Kidney epithelial cell (primary cell): ENCODE measurements at places on chromosomes 16 and 17.

- DNase-seq: no peak
Measured at GRCh38 chr16:58511933-58512815, 3.1 kb upstream of the SETD6 start.

DNA sequence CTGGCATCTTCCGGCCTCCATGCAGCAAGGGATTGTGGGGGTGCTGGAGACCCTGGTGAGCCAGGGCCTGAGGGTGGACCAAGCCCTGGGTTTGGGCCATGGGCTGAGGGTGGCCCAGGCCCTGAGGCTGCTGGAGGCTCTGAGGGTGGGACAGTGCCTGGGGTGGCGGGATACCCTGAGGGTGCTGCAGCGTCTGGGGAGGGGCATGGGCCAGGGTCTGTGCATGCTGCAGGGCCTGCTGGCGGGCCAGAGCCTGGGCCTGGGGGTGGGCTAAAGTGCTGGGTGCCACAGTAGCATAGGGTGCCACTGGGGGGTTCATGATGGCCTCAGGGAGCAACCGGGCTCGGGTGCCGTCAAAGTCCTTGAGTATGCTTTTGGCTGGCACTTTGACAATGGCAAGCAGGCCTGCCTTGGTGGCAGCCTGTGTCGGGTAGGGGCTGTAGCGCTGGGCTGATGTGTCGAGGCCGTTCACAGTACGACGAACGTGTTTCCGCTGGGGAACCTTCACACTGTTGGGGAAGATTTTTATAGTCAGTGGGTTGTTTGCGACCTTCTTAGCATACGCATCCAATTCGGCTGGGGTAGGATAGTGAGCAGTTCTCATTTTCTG is 15.6 kb downstream of the TRAF4 start:
- DNase-seq: no peak

- DNase-seq: no peak
Measured at GRCh38 chr17:74769856-74770497, 6.2 kb downstream of the NAT9 start.

GRCh38 chr17:289409-289808 is 63.2 kb downstream of the RPH3AL start:
- DNase-seq: no peak

DNA sequence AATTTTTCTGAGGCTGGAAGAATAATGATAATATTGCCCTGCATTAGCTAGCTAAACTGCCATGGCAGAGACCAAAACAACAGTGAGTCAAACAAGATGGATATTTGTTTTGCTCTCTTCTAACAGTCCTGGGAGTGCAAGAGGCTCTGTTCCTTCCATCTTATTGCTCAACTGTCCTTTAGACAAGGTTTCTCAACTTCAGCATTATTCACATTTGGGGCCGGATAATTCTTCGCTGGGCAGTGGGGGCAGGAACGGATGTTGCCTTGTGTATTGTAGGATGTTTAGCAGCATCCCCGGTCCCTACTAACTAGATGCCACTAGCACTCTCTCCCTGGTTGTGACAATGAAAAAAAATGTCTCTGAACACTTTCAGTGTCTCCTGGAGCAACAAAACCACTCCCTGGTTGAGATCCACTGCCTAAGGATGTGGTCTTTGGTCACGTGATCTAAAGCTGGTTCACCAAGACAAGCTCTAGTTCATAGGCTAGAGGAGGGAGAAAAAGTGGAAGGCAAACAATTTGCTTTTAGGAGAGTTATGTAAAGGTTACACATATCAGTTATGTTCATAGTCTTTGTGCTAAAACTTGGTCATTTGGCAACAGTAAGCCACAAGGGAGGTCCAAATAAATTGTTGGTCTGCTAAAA is 144.4 kb downstream of the PCTP start:
- no peak for DNase-seq

DNA sequence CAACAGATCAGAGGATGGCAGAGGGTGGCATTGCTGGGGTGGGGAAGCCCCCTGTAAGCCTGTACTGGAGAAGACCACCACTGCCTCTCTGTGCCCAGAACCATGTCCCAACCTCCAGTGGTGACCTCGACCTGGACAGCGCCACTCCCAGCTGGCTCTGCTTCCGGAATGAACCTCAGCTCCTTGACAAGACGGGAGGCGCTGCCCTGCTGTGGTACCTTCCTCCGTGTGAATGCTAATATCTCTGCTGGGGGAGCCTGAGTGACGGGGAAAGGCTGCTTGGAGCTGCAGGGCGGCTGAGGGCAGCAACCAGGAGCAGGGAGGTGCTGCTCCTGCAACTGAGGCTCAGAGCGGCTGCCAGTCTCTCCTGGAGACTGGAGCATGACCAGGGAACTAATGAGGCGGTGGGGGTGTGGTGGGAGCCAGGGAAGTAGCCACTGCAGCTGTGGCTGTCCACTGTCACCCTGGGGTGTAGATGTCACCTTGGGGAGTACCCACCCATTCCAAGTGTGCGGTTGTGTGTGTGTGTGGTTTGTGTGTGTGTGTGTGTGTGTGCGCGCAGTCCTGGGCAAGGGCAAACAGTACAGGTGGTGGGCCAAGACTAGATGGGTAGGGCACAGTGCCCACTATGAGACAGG is 6.2 kb downstream of the PRCD start:
- no peak for DNase-seq

GRCh38 chr16:69607674-69608073 is 41.9 kb downstream of the NFAT5 start:
- no peak for DNase-seq

DNA sequence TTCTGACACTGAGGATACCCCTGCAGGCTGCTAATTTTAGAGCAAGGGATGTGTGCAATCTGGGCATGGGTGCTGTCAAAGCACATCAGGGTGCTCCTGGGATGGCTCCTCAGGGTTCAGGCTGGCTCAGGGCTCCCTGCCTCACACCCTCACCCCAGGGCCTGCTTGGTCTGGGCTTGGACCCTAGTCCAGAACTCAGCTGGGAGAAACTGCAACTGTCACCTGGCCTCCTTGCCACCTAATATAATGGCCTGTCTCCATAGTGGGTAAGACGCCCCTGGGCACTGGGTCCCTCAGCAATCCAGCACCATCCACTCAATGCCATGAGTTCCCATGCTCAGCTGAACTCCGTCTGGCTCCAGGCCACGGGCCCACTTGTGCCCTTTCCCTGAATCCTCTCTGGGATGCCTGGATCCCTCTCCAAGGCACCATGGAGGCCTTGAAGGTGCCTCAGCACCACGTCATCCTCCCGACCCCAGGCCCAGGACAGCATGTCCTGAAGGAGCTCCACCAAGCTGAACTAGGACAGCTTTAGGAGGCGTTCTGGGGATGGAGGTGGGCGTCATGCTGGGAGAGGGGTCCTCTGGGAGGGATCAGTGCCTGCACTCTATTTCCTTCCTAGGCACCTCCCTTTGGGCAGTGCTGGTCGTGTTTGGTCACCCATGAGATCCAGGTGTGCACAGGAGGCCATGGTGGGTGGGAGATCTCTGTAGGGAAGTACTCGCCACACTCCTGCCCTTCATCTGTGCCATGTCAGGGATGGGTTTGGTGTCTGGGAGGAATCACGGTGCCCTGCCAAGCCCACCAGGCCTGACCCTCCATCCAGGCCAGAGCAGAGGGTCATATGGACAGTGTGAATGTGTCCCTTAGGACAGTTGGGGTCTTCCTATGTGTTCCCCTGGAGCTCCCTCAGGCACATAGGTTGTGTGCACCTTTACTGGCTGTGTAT is 1688.4 kb downstream of the TP53TG3F start:
- no peak for DNase-seq

GRCh38 chr16:4826526-4826925 is 20.6 kb downstream of the GLYR1 start:
- DNase-seq: no peak

- no peak for DNase-seq
Measured at GRCh38 chr16:82031116-82032084, 3.7 kb upstream of the HSD17B2 start.

- DNase-seq: no peak
Measured at GRCh38 chr17:7932483-7932891, 481 bp downstream of the CNTROB start.

- no peak for DNase-seq
Measured at GRCh38 chr16:81774348-81774747, 4.7 kb upstream of the PLCG2 start.

DNA sequence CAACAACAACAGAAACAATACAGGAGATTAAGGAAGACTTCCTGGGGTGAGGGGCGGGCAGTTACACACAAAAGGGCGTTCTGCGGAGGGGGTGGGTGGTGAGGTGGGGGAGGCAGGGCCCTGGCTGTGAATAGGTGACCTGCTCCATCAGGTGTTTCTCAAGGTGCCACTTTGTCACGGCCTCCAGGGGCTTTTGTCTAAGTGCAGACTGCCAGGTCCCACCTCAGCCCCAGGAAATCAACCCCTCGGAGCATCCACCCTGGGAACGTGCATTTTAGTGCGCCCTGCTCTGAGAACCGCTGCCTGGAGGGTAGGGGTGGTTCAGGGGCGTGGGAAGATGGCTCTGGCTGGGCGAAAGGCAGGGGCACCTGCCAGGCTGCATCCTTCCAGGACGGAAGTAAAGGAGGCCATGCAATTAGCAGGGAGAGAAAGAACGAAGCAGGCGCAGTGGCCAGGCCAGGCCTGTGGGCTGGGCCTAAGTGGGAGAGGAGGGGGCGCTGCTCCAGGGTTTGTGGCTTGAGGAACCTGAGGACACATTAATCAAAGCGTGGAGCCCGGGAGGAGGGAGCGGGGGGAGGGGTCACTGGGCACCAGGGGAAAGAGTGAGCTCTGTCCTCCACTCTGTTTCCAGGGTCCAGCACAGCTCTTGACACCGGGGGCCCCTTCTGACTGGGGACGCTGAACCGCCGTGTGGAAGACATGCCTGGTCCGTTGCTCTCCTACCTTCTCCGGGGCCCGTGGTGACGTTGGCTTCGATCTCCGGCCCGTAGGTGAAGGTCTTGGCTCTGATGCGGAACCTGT is 49.4 kb upstream of the CDC42EP4 start:
- no peak for DNase-seq

- DNase-seq: no peak
Measured at GRCh38 chr16:2881783-2882649, 999 bp upstream of the FLYWCH2 start.

- DNase-seq: no peak
Measured at GRCh38 chr16:88113545-88114045, 162.4 kb downstream of the BANP start.

GRCh38 chr17:31067691-31068184 is 27.0 kb upstream of the NF1 start:
- no peak for DNase-seq

DNA sequence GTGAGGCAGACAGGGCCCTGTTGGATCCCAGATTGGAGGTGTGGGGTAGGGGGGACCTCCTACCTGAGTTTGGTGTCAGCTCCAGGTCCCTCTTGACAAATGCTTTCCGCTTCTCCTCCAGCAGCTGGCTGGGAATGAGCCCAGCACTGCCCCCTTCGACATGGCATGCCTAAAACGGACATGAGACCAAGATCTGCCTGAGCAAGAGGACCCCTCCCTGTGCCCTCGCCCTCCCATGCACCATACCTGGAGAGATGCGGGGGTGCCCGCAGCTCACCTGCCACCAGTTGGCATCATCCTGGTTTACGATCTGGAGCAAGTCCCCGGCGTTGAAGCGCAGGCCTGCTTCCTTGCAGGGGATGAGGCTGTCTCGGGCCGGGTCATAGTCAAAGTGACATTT is 26.2 kb downstream of the MPP2 start:
- DNase-seq: no peak

DNA sequence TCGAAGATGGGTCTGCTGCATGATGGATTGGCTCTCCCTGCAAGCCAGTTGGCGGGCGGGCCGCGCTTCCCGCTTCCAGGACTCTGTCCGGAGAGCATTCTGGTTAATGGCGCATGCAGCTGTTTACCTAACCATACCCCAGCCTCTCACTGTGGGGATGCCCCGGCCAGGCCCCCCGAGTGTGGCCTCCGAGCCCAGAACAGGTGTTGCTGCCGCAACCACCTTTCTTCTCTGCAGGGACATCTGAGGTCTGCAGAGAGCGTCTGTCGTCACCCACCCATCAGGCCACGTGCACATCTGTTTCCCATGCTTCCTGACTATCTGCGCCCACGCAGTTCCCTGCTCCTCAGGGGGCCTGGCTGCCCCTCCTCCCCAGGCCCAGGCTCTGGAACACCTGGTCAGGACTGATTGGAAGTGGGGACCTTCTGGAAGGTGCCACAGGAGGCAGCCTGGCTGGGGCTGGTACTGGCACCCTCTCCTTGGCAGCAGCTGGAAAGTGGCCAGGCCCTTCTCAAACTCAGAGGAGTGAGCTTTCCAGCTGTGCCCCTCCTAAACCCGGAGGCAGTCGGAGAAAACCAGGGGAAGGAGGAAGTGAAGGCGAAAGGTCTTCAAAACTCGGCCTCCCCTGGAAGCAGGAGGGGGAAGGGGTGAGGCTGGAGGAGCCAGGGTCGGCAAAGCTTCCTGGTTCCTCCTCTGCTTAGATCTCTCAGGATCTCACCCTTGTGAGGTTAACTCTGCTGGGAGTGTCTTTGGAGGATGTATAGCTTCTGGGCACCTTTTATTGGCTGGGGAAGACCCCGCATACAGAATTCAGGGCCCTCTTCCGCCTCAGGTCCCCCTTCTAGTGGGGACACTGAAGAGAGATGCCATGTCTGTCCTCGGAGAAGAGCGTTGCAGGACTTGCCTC is 64.5 kb upstream of the CIBAR2 start:
- DNase-seq: no peak

- no peak for DNase-seq
Measured at GRCh38 chr17:10772425-10773380, 31.2 kb downstream of the TMEM238L start.

GRCh38 chr17:46122486-46122871 is 70.8 kb downstream of the KANSL1 start:
- DNase-seq: no peak

DNA sequence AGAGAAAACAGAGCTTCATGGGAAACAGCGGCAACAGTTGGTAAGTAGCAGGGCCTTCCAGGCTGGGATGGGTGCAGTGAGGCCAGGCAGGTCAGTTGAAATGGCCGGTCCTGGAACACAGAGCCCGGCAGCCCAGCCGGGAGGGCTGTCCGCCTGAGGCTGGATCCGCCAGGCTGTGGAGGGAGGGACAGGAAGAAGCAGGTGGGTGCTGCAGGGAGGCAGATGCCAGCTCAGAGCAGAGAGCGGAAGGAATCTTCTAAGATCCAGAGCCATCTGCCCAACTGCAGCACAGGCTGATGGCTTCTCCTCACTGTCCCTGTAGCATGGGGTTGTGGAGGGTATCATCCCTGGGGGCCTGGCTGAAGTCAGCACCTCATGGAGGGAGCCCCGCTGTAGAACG is 599 bp downstream of the RNF112 start:
- no peak for DNase-seq

DNA sequence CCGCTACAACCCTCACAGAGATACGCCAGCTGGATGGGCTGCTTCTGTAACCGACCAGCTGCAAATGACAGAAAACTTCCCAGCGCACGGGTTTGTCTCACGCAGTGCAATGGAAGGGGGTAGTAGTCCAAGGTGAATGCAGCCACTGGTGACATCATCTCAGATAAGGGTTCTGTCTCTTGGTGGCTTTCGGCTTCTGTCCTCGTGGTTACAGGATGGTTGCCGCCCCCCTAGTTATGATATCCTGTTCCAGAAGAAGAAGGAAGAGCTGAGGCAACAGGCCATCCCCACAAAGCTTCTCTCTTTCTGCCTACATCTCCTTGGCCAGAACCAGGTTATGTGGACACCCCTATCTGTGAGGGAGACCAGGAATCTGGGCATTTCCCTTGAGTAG is 40.3 kb upstream of the BAHCC1 start:
- DNase-seq: no peak

GRCh38 chr16:2467528-2468232 is 3.4 kb upstream of the NTN3 start:
- no peak for DNase-seq
